ENCODE measurements at places on chromosomes 2 and 18.

DNA sequence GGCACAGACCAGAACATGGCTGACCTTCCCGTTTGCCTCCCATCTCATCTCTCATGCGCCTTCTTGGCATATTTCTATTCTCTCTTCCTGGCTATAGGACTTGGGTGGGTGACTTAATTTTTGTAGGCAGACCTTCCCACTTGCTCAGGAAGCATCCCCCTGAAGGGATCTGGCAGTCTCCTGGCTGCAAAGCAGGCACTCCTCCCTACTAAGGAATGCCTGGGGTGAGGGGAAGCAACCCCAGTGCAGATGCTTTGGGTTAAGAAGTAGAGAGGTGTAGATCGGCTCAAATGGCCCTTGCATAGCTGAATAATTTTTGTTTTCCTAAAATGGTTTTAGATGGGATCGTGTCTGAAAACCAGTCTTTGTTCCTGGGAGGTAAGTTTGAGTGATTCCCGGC, 17.6 kb downstream of the MCFD2 start:
- no peak for DNase-seq

- no peak for DNase-seq
Measured at GRCh38 chr2:77085561-77085960, 436.6 kb downstream of the LRRTM4 start.

GRCh38 chr2:33785201-33786106, 186.4 kb upstream of the FAM98A start:
- DNase-seq: no peak

GRCh38 chr2:193965263-193965662, 1691.8 kb upstream of the SLC39A10 start:
- no peak for DNase-seq

DNA sequence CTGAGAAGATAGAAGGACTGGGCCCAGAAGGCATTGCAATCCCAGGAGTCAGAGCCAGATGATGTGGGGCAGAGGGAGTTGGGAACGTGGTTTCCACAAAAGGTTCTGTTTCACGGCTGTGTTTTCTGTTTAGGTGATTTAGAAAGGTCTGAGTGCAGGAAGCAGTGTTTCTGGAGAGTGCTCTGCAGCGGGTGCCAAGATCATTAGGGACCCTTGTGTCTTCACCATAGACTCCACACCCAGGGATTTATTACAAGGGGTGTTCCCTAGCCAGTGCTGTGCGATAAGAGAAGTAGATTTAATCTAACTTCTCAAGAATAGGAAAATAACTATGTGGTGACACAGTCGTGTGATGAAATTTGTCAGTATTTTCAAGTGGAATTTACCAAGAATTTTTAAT, 221.1 kb upstream of the TPO start:
- no peak for DNase-seq

- no peak for DNase-seq
Measured at GRCh38 chr2:187294043-187294442, 154.0 kb downstream of the CALCRL start.

DNA sequence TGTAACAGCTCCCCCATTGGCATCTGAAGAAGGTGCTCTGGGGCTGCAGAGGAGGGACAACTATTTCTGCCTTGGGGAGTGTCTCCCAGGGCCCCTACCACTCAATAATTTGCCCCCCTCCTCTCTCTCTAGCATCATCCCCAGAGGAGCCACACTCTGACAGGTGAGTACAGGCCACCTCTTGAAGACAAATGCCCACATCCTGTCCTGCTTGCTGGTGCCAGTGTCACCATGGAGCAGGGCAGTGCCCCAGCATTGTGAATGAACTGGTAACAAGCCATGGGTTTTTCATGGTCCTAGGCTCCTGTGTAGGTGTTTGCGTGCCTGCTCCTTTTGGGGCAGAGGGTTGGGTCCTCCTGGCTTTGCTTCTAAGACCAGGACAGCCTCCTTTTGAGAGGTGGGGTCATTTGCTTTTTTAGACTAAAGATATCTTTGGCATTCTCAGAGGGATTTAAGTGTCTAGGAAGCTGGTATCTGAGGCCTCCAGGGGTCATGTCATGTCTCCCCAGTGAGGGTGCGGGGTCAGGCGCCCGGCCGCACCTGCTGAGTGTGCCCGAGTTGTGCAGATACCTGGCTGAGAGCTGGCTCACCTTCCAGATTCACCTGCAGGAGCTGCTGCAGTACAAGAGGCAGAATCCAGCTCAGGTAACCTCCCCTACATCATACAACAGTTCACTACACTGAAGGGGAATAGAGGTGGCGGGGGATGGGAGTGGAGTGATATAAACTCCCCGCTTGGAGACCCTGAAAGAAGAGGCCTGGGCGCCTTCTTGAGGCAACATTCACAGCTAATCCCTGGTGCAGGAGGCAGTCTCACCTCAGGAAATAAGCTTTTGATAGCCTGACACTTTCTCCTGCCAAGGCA, 1.8 kb downstream of the RETREG2 start:
- DNase-seq: no peak

- no peak for DNase-seq
Measured at GRCh38 chr2:50125246-50125645, 906.7 kb downstream of the NRXN1 start.

- no peak for DNase-seq
Measured at GRCh38 chr2:144240656-144241339, 279.1 kb downstream of the ZEB2 start.

DNA sequence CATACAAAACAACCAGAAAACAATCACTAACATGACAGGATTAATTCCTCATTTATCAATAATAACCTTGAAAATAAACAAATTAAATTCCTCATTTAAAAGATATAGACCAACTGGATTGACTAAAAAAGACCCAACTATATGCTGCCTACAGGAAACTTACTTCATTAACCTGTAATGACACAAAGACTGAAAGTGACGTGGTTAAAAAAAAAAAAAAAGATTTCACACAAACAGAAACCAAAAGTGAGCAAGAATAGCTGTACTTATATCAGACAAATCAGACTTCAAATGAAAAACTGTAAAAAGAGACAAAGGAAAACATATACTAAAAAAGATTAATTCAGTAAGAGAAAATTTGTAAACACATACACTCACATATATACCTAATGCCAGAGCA, 201.2 kb downstream of the CCDC178 start:
- DNase-seq: no peak

Data from Right ventricle myocardium inferior (tissue), 1 donor.